ENCODE measurements at places on chromosomes 3 and 15.

- DNase-seq: no peak
Measured at GRCh38 chr15:50993598-50993997, 85.1 kb downstream of the AP4E1 start.

- no peak for DNase-seq
Measured at GRCh38 chr3:26484140-26484539, 138.4 kb upstream of the LRRC3B start.

GRCh38 chr15:90870354-90871138, 2.2 kb downstream of the FURIN start:
- no peak for DNase-seq

- no peak for DNase-seq
Measured at GRCh38 chr15:27846722-27847395, 252.3 kb downstream of the OCA2 start.

GRCh38 chr15:100131321-100132224, 210.2 kb downstream of the ADAMTS17 start:
- peak; percentile 57 for DNase-seq

DNA sequence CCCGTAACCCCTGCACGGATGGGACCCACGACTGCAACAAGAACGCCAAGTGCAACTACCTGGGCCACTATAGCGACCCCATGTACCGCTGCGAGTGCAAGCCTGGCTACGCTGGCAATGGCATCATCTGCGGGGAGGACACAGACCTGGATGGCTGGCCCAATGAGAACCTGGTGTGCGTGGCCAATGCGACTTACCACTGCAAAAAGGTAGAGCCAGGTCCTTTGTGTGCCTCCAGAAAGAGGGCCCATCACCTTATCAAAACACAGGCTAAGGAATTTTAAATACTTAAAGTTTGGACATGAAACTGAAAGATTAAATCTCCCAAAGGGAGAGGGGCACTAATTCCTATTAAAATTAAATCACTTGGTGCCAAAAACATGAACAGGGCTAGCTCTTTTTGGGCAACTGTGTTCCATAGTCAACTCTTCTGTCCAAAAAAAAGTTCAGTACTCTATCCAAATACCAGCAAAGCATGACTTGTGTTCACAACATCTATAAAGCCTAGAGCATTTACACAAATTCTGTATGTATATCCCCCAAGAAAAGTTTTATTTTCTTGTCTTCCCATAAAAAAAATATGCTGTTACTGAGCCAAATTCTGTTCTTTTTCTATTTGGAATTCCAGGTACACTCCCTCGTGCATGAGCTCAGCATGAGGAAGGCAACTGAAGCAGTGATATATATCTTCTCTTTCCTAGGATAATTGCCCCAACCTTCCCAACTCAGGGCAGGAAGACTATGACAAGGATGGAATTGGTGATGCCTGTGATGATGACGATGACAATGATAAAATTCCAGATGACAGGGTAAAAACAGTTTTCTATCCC, 9.2 kb downstream of the THBS1 start:
- DNase-seq: no peak

GRCh38 chr15:56537881-56538280, 72.9 kb upstream of the MNS1 start:
- peak; percentile 4 for DNase-seq

GRCh38 chr15:56353119-56353518, 12.1 kb upstream of the TEX9 start:
- DNase-seq: no peak

GRCh38 chr3:42703695-42704025, 1.1 kb upstream of the HHATL start:
- no peak for DNase-seq

Measured in stimulated activated CD4-positive, alpha-beta T cell treated with anti-CD3 and anti-CD28 coated beads, Interleukin-2, amount 100 ng/mL, for 24 hours (primary cell).